ENCODE measurements at places on chromosomes 2 and 18. TPM values are rescaled to one million over a fixed set of nuclear protein-coding genes. Genes with fewer than 3 reads are reported as not detected.

The LOXHD1 gene
- not detected for total RNA-seq

The SKOR2 gene
- total RNA-seq: not detected

The IL36RN gene
- total RNA-seq: 0.59 TPM

The MAP2 gene
- total RNA-seq: 0.40 TPM

The ADAM23 gene
- total RNA-seq: 9.5 TPM

The REEP1 gene
- 0.62 TPM for total RNA-seq

The ERFE gene
- 7.8 TPM for total RNA-seq

The AFF3 gene
- total RNA-seq: 0.22 TPM

The PLEK gene
- not detected for total RNA-seq

The GALR1 gene
- not detected for total RNA-seq

The PDK1 gene
- total RNA-seq: 3.0 TPM

The RAX gene
- not detected for total RNA-seq

The IL1R2 gene
- 0.93 TPM for total RNA-seq

The UGT1A4 gene
- total RNA-seq: 0.05 TPM

The MTERF4 gene
- 24.5 TPM for total RNA-seq

The TUBB8B gene
- total RNA-seq: not detected

The HOXD1 gene
- 0.21 TPM for total RNA-seq

The SMAD4 gene
- total RNA-seq: 55.2 TPM

The SGPP2 gene
- total RNA-seq: 0.33 TPM

The PTPRN gene
- total RNA-seq: 1.2 TPM

The ABCB11 gene
- not detected for total RNA-seq

The EHD3 gene
- 9.9 TPM for total RNA-seq

The TRIM43 gene
- total RNA-seq: not detected

The ALPP gene
- total RNA-seq: 0.56 TPM

The USP14 gene
- 66.2 TPM for total RNA-seq

The C1QL2 gene
- 0.09 TPM for total RNA-seq

The NEMP2 gene
- total RNA-seq: 7.1 TPM

The CDK15 gene
- total RNA-seq: not detected

The KYNU gene
- total RNA-seq: 270 TPM

The EFR3B gene
- total RNA-seq: 12.8 TPM

The FAP gene
- not detected for total RNA-seq

The MTA3 gene
- total RNA-seq: 30.6 TPM

The TLX2 gene
- 0.30 TPM for total RNA-seq

The GPR39 gene
- 9.9 TPM for total RNA-seq

Measured in A549 treated with RU486 at 1 μM for 4 hours (cell line).